ENCODE measurements at places on chromosomes 2 and 18.

GRCh38 chr2:45085487-45085886, 76.2 kb upstream of the SIX2 start:
- no peak for DNase-seq

DNA sequence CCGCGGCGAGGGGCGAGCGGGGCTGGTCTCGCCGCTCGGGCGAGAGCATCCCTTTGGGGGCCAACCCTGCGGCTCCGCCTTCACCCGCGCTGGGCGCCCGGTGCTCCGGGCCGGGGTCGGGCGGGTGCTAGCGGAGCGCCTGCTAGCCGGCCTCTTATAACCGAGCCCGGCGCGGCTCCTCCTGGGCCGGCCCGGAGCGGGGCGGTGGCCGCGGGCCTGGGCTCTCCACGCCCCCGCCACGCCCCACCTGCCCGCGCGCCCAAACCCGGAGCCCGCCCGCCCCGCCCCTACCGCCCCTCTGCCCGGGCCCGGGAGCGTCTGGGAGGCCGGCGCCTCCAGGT, at the start of gene FOXI3:
Gene FOXI3, minus strand, starts transcription at position 129 of the 341 bp plus-strand sequence. CDS start 158 bp downstream, outside the sequence.
- DNase-seq, result no peak

DNA sequence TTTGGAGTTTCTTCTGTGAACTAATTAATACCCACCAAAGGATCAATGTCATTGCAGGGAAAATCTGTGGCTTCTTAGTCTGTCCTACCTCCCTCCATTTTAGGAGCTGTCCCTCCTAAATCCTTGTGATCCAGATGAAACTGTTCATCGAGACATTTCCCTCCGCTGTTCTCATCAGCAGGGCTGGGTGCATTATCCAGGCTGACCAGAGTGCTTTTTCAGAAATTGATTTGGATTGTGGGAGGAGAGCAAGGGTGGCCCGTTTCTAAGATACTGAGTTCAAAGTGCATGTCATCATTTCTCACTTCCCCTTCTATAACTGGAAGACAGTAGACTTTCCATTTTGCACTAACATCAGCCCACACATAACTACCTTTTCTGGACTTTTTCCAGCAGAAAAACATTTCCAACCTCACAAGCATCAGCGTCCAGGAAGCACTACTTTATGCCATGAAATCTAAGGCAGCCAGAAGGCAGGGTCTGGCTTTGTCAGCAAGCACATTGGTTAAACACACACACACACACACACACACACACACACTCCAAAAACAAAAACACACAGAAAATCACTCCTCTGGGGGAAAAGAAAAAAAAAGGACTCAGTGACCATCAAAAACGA, 94.1 kb downstream of the ANKRD44 start:
- no peak for DNase-seq

GRCh38 chr18:74499633-74500032, 3.5 kb downstream of the CNDP2 start:
- DNase-seq, result no peak

- no peak for DNase-seq
These were observed 39.5 kb downstream of the ADNP2 start for GRCh38 chr18:80148326-80149199.
